Activated CD8-positive, alpha-beta T cell treated with anti-CD3 and anti-CD28 coated beads for 36 hours (primary cell): ENCODE measurements at places on chromosomes 7 and 10.
A peak's percentile ranks its signal among the peaks of the same experiment; 100 is the strongest.

GRCh38 chr10:48655411-48656240, 29.0 kb upstream of the WDFY4 start:
- no peak for DNase-seq

DNA sequence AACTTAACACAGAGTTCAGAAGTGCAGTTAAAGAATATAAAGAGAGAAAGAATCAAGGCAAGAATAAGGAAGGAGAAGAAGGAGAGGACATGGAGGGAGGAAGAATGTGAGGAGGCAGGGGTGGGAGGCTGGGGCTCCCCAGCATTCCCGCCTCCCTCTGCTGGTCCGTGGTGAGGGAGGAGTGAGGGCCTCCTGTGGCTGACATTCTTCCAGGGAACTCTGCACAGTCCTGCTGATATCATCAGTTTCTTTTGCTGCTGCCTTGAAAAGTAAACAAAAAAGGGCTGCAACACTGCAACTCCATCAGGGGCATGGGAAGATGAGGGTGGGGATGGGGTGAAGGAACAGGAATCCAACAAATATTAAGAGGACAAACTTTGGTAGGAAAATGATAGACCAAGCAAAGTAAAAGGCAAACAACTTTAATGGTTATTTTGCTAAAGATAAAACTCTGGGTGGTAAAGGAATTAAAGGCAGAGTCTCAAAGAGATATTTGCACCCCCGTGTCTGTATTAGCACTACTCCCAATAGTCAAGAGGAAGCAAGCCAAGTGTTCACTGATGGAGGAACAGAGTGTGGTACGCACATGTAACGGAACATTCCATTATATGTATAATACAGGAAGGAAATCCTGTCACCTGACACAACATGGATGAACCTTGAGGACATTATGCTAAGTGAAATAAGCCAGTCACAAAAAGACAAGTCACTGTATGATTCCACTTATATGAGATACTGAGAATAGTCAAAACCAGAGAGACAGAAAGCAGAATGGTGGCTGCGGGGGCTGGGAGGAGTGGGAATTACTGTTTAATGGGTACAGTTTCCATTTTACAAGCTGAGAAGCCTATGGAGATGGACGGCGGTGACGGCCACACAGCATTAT, 8.0 kb upstream of the SPOCK2 start:
- DNase-seq, result peak; percentile 63

- DNase-seq, result no peak
These were observed 73.7 kb downstream of the ARL4A start for GRCh38 chr7:12761111-12761510.

DNA sequence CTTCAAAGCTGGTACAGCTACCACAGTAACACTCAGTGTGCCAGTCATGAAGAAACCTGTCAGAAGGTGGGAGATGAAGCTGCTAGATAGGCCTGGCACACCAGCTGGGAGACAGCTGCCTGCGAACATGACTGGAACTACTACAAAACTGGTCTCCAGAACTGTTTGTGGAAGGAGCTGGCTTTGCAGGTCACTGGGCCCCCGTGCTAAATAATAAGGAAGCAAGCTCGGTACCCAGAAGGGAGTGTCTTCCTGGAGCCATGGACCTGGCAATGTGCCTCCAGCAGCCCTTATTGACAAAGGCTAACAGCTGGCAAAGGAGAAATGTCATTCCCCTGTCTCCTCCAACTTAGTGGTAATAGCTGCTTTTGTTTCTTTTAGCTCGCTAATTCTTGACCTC, 1217.6 kb upstream of the LRRN3 start:
- DNase-seq, result no peak

GRCh38 chr10:4409319-4409718, 416.7 kb upstream of the AKR1E2 start:
- DNase-seq, result no peak

DNA sequence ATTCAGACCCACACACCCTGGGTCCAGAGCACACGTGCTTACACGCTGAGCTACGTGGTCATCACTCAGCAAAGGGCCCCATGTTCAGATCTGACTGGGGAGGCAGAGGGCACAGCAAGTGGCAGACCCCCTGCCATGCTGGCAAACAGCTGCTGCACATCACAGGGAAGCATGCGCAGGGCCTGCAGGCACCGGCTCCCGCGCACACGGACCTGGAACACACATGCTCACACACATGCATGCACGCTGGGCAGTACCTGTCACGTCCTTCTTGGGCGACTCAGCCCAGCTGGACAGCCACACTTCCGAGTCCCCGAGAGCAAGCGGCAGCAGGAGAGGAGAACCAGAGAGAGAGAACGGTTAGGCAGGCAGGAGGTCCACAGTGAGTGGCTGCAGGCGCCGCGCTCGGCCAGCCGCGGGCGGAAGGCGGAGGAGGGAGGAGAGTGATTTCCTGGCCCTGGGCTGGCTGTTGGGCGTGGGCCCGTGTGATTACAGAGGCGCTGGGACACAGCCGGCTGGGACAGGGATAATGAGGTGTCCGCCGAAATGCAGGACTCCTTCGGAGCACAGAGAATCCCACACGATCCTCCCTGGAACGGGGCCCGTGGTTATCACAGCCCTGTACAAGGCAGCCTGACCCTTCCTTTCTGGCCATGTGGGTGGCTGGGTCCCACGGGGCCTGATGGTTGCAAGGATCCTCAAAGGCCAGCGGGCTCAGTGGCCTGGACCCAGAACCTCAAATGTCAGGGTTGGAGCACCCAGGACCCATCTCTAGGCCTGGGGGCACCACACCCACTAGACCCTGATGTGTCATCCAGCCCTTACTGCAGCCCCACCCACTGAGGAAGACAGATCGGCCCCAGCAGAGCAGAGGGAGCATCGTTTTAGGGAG, 175.1 kb downstream of the NEURL1 start:
- peak; percentile 8 for DNase-seq

DNA sequence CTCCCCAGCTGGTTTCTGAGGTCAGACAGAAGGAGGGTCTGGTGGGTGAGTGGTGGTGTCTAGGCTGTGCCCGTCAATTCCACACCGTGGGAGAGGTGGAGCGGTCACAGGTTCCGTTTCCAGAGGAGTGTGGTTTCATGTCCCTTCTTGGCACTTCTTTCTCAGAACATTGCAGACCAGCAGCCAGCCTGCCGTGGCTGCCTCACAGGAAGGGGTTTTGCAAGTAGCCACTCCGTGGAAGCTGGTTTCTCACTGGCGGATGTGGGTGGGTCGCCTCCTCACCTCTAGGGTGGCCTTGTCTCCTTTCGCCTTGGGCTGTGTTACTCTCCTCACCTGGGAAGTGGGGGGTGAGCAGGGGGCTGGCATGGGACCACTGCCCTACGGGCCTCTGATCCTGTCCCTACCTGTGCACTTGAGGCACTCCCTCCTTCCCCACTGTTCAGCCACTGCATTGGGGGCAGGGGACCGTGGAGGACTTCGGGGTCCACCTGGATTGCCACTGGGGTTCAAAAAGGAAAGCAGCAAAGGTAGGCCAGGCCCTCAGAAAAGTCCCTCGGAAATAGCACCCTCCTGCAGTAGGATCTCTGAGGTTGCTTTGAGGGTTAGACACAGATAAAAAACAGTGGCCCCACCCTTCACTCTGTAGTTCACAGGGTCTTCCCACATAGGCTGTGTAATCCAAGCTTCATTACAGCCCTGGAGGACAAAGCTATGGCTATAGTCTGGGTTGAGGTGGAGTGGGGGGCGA, 33.9 kb downstream of the TSPAN14 start:
- peak; percentile 79 for DNase-seq

GRCh38 chr10:111030042-111030750, 46.6 kb upstream of the ADRA2A start:
- DNase-seq, result no peak

- DNase-seq, result no peak
These were observed 187.9 kb downstream of the DIP2C start for GRCh38 chr10:501596-501995.

DNA sequence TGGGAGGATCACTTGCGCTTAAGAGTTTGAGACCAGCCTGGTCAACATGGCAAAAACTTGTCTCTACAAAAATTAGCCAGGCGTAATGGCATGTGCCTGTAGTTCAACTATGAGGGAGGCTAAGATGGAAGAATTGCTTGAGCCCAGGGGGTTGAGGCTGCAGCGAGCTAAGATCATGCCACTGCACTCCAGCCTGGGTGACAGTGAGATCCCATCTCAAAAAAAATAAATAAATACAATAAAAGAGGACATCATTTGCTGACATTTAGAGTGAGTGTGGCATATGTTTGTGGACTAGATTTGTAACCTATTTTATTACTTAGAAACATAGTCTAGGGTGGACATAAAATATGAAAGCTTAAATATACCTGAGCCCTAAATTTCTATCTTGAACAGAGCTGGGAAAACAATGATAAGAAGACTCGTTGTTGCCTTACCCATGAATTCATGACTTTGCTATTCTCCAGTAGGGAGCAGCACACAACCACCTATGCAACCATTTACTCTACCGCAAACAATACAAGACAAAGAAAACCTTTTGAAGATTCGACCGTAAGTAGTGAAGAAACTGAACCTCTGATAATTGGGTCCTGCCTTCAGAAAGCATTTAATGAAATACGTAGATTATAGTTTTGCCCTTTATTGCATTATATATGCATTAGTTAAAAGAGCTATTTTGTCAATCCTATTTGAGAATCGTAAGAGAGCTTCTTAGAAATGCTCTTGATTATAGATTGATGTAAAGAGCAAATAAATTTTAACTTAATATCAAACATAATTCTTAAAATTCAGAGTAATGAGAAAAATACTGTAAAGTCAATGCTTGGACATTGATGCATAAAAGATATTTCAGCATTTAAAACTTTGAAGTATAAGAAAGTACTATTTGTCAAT, 83.5 kb downstream of the GNAT3 start:
- DNase-seq, result peak; percentile 3

DNA sequence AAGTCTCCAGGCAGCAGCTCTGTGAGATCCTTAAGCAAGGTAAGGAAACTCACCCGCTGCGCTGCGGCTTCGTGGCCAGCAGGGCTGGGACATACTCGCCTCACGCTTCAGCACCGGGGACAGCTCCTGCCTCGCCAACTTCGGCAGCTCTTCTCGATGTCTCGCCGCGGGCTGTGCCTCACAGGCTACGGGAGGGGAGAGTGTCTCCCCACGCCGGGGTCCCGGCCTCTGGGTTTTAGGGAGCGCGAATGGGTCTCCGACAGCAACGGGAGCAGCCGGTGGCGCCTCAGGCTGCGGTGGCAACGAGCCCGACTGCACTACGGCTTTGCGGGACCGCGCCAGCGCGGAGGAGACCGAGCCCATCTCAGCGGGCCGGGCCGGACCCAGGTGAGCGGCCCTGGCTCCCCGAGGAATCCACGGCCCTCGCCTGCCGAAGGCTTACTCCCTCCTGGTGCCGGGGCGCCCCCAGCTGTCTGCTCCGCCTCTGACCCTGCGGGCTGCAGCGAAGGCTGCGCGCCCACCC, 62.4 kb downstream of the LSM5 start:
- peak; percentile 83 for DNase-seq

- peak; percentile 21 for DNase-seq
These were observed 17.0 kb downstream of the TRA2A start for GRCh38 chr7:23514755-23515154.

DNA sequence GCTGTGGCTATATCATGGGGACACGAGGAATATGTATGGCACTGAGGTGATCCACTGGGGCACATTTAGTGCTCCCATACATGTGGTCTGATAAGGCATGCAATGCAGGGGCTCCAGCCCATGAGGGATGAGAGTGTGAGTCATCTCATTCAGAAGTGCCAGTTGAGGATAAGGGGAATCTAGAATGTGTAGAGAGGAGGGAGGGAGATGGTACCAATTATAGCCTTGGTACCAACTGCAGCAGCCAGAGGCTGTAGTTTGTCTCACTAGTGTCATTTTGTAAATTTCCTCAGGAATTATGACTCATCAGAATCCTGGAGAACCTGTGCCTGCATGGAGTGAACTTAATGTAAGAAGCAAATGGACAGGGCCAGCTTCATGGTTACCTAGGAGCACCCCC, 46.2 kb downstream of the LAMB4 start:
- DNase-seq, result no peak

- DNase-seq, result no peak
These were observed 523.2 kb upstream of the IGFBP3 start for GRCh38 chr7:46444256-46444655.

GRCh38 chr7:135862586-135863340, 114.2 kb upstream of the FAM180A start:
- DNase-seq, result no peak

- DNase-seq, result no peak
These were observed 97.4 kb downstream of the CTTNBP2 start for GRCh38 chr7:117775801-117776200.

DNA sequence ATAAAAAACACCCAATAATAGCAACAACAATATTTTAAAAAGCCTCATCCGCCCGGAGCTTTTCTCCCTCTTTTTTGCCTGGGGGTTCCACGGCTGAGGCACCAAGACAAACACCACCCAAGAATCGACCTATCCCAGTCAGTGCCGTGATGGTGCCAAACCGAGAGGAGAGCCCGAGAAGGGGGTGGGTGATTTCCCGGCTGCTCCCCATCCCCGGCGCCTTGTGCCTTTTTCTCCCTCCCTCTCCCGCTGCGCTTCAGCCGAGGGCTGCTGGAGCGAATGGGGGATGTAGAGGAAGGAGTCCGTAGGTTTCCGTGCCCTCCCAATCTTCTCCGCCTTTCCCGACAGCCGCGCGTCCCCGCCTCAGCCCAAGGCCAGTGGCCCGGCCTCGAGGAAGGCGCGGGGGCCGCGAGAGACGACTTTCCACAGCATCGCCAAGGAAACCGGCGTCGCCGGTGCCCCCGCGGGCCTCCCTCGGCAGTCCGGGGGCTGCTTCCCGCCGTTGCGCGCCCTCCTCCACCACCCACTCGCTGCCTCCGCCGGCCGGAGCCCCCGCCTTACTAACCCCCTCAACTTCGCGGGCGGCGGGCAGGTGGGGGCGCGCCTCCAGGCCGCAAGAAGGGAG, 1.3 kb downstream of the EGR2 start:
- peak; percentile 33 for DNase-seq

DNA sequence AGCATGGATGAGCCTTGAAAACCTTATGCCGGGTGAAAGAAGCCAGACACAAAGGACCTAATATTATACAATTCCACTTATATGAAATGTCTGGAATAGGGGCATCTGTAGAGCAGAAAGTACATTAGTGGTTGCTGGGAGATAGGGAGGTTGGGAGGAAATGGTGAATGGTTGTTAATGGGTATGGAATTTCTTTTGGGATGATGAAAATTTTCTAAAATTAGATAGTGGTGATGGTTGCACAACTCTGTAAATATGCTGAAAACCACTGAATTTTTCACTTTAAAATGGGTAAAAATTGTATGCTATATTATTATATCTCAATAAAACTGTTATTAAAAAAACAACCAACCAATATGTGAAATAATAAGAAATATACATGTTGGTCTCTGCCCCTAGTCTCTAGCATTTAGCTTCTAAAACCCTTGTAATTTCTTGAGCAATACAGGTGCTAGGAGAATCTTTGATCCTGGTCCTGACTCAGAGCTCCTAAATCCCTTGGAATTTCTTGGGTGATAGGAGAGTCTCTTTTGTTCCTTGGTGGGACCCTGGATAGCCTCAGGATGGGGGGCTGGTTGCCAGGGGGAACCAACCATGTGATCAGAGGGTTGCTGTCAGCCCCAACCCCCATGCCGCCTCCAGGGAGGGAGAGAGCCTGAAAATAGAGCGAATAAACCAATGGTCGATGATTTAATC, 64.0 kb downstream of the TACR2 start:
- DNase-seq, result no peak

- no peak for DNase-seq
These were observed 78.6 kb downstream of the TRRAP start for GRCh38 chr7:98956937-98957336.
